CD4-positive, alpha-beta T cell treated with Interleukin-12 subunit alpha and Interleukin-12 subunit beta, for 1 hour (primary cell): ENCODE measurements at places on chromosomes 6 and 20.

- DNase-seq, result no peak
These were observed 93.3 kb upstream of the SIRPA start for GRCh38 chr20:1801929-1802306.

DNA sequence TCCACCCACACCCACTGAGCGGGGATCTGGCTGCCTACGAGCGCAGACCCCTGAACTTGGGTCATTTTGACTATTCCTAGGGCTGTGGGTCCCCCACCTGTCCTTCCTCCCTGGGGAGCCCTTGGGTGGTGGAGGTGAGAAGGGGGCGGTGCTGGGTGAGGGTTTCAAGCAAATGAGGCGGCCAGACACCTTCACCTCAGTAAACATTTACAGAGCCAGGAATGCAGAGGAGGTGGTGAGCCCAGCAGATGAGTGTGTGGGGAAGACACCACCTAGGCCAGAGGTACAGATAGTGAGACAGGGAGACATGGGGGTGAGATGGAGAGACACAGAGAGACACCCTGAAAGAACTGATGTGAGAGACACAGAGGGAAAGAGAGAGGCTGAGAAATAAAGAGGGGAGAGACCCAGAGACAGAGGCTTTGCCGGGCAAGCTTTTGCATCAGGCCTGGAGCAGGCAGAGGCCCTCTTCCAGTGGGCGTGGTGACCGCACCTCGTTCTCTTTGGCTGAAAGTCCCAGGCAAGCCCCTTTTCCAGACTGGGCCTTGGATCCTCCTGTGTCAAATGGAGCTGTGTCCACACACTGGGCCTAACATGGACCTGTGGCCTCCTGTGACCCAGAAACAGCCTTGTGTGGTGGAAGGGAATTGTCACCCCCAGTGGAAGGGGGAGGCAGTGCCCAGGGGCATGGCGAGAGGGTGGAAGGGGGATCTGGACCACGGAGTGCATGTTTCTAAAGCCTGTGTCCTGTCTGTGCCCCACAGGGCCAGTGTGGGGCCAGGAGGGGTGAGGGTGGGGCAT lies 29.7 kb downstream of the CEBPB start:
- no peak for DNase-seq

- no peak for DNase-seq
These were observed 12.7 kb downstream of the SMAP1 start for GRCh38 chr6:70680396-70680795.

DNA sequence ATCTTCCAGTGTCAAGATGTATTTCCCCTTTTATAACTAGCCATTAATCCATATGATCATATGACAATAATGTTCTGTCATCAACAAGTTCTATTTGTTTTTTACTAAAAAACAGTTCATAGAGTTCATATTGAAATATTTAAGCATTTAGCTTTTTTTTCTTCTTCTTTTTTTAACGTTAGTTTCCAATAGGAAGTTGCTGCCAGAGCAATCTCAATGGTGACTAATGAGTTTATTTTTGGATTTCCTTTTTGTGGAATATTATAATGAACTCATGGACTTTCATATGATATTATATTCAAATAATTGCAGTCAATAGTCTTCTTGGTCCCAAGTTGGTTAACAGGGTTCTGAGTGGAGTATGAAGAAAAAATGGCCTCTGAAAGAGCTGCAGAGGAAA lies 343.3 kb downstream of the BCKDHB start:
- no peak for DNase-seq

DNA sequence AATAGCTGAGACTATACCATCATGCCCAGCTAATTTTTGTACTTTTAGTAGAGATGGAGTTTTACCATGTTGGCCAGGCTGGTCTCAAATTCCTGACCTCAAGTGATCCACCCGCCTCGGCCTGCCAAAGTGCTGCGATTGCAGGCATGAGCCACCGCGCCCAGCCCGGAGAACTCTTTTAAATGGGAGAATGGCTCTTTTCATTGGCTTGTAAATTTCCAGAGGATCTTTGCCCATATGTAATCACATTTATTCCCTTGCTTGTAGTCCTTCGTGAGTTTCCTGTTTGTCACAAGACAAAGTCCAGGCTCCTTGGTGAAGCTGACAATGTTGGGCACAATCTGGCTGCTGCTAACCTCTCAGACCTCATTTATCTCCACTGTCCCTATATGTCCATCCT lies 135.1 kb downstream of the CEP57L1 start:
- no peak for DNase-seq
